ENCODE measurements at places on chromosomes 5 and 9. TPM values are rescaled to one million over a fixed set of nuclear protein-coding genes. Genes with fewer than 3 reads are reported as not detected.

- H3K4me3 ChIP-seq: peak overlapping the region; percentile 89
- no peak for DNase-seq
- H3K4me1 ChIP-seq: peaks cover 62% of the 10 kb centered on the region
Measured at GRCh38 chr9:38067859-38068681, 957 bp downstream of the SHB start.

- no peak overlapping the region for H3K4me3 ChIP-seq
- no peaks in the 10 kb centered on the region for H3K27me3 ChIP-seq
- no peak overlapping the region for H3K27ac ChIP-seq
- no peaks in the 10 kb centered on the region for H3K4me1 ChIP-seq
Measured at GRCh38 chr9:129275626-129276247, 97.7 kb upstream of the IER5L start.

DNA sequence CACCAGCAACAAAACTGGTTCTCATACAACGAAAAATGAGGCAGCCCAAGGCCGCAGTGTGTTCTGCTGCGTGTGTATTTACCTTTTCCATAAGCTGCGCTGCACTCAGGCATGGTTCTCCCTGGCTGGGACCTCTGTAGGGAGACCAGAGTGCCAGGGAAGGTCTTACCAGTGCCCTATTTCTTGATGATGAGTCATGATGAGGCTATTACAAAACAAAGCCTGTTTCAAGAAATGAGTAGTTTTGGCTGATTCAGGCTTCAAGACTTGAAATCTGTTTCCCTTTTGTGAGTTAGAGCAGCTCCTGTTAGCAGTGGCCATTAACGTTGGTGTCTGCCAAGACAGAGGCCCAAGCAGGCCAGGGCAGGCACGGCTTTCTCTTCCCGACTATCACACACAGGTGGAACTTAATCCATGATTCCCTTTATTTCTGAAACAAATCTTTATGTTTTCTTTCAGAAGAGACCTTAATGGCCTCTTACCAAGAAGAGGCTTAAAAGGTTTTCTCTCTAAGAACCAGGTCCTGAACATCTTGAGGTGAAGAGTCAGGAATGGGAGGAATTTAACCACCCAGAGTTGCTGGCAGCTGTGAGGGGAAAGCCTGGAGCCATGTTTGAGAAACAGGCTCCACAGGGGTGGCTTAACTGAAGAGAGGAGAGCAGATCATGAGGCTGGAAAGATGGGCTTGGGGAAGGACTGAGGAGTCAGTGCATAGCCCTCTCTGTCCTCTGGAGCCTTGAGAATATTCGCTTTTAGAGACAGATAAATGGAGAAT, 41.4 kb upstream of the TIFAB start:
- peaks cover 18% of the 10 kb centered on the region for H3K4me1 ChIP-seq
- no peak for DNase-seq
- peaks cover 31% of the 10 kb centered on the region for H3K27me3 ChIP-seq
- no peak overlapping the region for H3K4me3 ChIP-seq
- no peak overlapping the region for H3K27ac ChIP-seq

DNA sequence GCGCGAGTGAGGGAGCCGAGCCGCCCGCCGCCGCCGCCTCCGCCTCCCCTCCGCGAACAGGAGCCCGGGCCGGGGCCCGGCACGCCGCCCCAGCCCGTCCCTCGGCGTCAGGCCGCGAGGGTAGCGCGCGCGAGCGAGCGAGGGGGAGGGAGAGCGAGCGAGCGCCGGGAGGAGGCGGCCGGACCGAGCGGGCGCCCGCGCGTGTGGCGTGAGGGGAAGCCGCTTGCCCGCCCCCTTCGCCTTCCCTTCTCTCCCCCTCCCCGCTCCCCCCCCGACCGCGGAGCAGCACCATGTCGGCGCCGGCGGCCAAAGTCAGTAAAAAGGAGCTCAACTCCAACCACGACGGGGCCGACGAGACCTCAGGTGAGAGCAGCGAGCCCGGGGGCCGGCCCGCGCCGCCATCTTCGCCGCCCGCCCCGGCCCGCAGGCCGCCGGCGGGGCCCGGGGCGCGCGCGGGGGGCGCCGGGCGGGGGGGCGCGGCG, 312 bp downstream of the SET start:
- H3K27me3 ChIP-seq: no peaks in the 10 kb centered on the region
- peak overlapping the region; percentile 78 for H3K4me3 ChIP-seq
- peaks cover 32% of the 10 kb centered on the region for H3K36me3 ChIP-seq
- H3K4me1 ChIP-seq: peaks cover 42% of the 10 kb centered on the region
- H3K27ac ChIP-seq: peak overlapping the region; percentile 98

- no peak overlapping the region for H3K4me3 ChIP-seq
- H3K36me3 ChIP-seq: no peaks in the 10 kb centered on the region
- no peaks in the 10 kb centered on the region for H3K27me3 ChIP-seq
- no peak overlapping the region for H3K27ac ChIP-seq
- DNase-seq: no peak
Measured at GRCh38 chr9:135176284-135176683, 88.8 kb downstream of the OLFM1 start.

GRCh38 chr5:307306-307705, 14.2 kb upstream of the AHRR start:
- no peaks in the 10 kb centered on the region for H3K27me3 ChIP-seq
- DNase-seq: no peak
- no peak overlapping the region for H3K4me3 ChIP-seq
- H3K27ac ChIP-seq: no peak overlapping the region

DNA sequence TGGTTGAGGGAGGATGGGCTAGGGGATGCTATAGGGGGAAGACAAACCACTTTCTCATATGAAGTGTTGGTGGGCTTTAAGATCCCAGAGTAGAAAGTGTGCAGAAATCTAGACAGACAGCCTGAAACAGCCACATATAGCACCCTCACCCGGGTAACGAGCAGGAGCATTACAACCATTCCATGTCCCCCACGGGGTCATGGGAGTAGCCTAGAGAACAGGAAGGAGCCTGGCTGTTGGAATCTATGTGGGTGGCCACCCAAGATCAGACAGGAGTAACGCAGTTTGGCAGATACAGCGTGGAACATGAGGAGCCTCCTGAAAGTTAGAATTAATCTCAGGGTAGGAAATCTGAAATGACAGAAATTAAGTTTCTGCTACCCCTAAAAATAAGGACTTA, 146.1 kb upstream of the RAI14 start:
- no peak overlapping the region for H3K4me3 ChIP-seq
- peak overlapping the region; percentile 72 for H3K27ac ChIP-seq
- peaks cover 39% of the 10 kb centered on the region for H3K4me1 ChIP-seq
- H3K36me3 ChIP-seq: no peaks in the 10 kb centered on the region

DNA sequence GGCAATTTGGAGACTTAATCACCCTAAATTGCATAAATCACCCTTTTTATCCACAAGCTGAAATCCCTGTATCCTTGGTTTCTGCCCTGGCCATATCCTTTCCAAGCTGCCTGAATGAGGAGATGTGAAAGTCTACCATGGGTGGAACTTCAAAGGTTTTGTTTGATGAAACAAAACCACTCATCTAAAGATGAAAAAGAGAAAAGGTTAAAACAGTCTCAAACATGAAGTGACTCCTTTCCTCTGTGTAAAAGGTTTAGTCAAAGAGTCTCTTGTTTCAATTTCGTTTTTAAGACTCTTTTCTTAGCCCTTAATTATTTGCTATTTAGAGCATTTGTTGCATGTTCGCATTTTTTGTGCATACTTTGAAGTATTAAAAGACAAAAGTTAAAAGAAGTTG, 11.2 kb downstream of the SLC45A2 start:
- H3K4me1 ChIP-seq: no peaks in the 10 kb centered on the region
- H3K27me3 ChIP-seq: no peaks in the 10 kb centered on the region
- H3K27ac ChIP-seq: no peak overlapping the region
- no peak for DNase-seq

GRCh38 chr5:52469835-52470234, 317.9 kb upstream of the ITGA1 start:
- no peak overlapping the region for H3K4me3 ChIP-seq
- H3K4me1 ChIP-seq: peaks cover 16% of the 10 kb centered on the region
- no peaks in the 10 kb centered on the region for H3K36me3 ChIP-seq
- no peak overlapping the region for H3K27ac ChIP-seq
- H3K27me3 ChIP-seq: no peaks in the 10 kb centered on the region

GRCh38 chr5:112682621-112683061, 55.0 kb upstream of the APC start:
- H3K27ac ChIP-seq: peak overlapping the region; percentile 82
- DNase-seq: no peak
- no peaks in the 10 kb centered on the region for H3K27me3 ChIP-seq
- H3K4me1 ChIP-seq: peaks cover 18% of the 10 kb centered on the region

DNA sequence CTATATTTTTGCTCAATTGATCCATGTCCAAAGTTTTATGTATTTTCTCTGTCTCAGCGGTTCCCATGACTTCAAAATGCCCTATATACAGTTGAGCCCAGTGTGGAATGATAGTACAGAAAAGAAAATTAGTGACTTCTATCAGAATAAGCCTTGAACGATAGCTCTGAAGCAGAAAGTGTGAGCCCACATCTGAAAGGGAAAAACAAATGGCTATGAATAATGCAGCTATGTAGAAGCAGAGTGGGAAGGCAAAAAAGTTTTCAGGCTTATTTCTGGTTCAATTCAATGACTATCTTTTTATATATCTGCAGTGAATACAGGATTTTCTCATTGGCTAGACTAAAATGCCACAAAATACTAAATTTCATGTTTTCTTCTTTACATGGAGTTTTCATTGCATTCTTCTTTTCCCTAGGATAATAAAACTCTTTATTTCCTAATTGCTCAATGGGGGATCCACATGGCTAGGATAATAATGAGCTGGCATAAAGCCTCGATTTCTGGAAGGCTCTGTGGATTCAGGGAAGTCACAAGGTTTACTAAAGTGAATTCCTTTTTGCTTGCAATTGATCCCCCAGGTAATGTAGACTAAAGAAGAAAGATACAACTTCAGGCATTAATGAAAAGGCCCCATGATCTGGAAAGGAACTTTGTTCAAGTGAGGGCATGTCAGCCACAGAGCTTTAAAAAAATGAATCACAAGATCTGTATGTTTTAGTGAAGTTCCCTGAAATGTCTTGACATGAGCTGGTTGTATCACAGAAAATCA, 377.0 kb upstream of the RIOK2 start:
- no peak overlapping the region for H3K4me3 ChIP-seq
- DNase-seq: no peak
- H3K27me3 ChIP-seq: no peaks in the 10 kb centered on the region
- H3K27ac ChIP-seq: no peak overlapping the region
- no peaks in the 10 kb centered on the region for H3K36me3 ChIP-seq

- H3K27me3 ChIP-seq: no peaks in the 10 kb centered on the region
- H3K27ac ChIP-seq: no peak overlapping the region
- H3K4me1 ChIP-seq: no peaks in the 10 kb centered on the region
Measured at GRCh38 chr5:10111571-10111970, 138.1 kb downstream of the ATPSCKMT start.

DNA sequence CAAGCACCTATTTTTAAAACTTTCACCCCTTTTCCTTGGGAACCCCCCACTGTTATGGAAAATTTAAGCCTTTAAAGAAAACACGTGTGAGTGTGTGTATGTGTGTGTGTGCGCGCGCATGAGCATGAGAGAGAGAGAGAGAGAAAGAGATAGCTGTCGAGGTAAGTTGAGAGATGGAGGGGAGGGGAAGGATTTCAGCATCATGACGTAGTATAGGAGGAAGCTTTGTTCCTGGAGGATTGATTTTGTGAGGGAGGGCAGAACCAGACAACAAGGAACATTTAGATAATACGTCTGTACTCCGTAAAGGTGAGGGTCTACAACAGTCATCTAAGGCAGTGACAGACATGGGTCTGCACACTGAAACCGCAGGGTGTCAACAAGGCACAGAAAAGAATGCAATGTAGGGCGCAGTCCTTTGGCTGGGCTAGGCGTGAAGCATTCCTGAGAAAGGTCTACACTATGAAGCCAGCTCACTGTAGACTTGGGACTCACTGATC, 227.7 kb downstream of the SMARCA2 start:
- no peaks in the 10 kb centered on the region for H3K36me3 ChIP-seq
- H3K4me3 ChIP-seq: peak overlapping the region; percentile 52
- no peaks in the 10 kb centered on the region for H3K27me3 ChIP-seq
- DNase-seq: no peak

DNA sequence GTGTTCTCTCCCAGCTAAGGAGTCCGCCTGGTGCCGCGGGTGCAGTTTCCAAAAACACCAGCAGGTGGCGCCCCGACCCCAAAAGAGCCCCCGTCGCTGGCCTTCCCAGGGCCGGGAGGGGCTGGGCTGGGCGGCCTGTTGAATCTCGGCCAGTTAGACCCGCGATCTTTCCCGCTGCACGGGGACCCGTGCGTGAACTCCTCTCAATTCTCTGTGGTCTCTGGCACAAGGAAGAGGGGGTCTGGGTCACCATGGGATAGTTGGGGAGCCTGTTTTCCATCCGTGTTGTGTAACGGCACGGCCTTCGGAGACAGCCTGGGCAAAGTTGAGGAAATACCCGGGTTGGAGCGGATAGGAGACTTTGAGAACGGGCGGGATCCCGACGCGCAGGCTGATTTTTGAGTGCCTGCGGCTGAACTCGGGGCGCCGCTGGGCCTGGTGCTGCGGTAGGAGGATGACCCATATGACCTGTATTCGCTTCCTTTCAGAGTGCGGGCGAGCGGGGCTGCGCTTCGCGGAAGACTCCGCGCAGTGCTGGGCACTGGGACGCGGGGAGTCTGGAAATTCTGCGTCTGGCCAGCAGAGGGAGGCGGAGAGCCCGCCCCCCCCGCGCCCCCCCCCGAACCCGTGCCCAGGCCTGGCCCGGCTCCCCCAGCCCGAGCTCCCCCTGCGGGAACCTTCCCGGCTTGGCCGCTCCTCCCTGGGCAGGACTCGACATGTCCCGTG, 7.9 kb upstream of the PSD2 start:
- no peaks in the 10 kb centered on the region for H3K36me3 ChIP-seq
- H3K27ac ChIP-seq: peak overlapping the region; percentile 73
- H3K4me3 ChIP-seq: peak overlapping the region; percentile 60
- peaks cover 18% of the 10 kb centered on the region for H3K4me1 ChIP-seq

GRCh38 chr5:170617533-170618490, 114.0 kb downstream of the KCNIP1 start:
- no peak overlapping the region for H3K27ac ChIP-seq
- no peaks in the 10 kb centered on the region for H3K36me3 ChIP-seq
- no peaks in the 10 kb centered on the region for H3K27me3 ChIP-seq
- DNase-seq: no peak
- no peaks in the 10 kb centered on the region for H3K4me1 ChIP-seq

DNA sequence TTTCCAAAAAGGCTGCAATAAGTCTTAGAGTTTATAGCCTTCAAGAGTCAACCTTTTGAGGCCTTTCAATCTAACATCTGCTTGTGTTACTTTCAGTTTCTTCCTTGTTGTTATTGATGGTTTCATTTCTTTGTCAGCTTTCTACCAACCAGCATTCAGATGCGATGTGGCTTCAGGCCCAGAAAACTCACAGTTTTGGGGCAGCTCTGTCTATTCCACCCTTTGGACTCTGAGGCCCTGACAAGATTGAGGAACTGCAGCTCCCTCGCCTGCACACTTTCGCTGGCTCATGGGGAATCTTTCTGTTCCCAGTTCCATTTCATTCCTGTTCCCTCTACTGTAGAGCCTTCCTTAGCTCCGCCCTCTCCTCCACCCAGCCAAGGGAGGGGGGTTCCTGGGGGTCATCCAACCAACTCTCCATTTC, 13.3 kb upstream of the WHRN start:
- H3K27me3 ChIP-seq: no peaks in the 10 kb centered on the region
- no peak for DNase-seq
- no peak overlapping the region for H3K27ac ChIP-seq
- H3K36me3 ChIP-seq: no peaks in the 10 kb centered on the region

Gene CYFIP2
- 13.2 TPM for total RNA-seq

Gene PCDHAC1
- 1.7 TPM for total RNA-seq

Gene SPATA31A3
- not detected for total RNA-seq

Gene AGXT2
- total RNA-seq: not detected

Gene SHISAL2B
- not detected for total RNA-seq

Gene IGFBPL1
- total RNA-seq: 2.0 TPM

Gene CREBRF
- total RNA-seq: 38.6 TPM

Gene PCA3
- 1.0 TPM for total RNA-seq
